ENCODE measurements at places on chromosomes 5 and 9.

GRCh38 chr5:89282554-89283510 is 399.8 kb upstream of the MEF2C start:
- DNase-seq: peak; percentile 28

- DNase-seq: no peak
These were observed 40.8 kb downstream of the SHC3 start for GRCh38 chr9:89137542-89138462.

- DNase-seq: peak; percentile 22
These were observed 788 bp downstream of the ZNF346 start for GRCh38 chr5:177023303-177023664.

DNA sequence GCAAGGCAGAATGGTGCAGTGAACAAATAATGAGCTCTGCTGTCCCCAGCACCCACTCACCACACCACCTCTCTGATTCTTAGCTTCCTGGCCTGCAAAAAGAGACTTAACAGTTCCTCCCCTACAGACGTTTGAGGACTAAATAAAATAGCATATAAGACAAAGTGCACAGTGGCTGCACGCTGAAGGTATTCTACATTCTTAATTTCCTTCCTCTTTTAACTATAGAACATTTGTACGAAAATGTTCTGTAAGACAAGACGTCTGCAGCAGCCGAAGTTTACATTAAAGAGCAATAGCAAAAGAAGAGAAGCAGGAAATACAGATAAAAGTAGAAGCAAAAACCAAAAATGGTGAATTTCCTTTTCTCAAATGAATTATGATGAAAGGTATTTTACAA is 15.7 kb downstream of the FBN2 start:
- DNase-seq: no peak

- no peak for DNase-seq
These were observed 314.1 kb upstream of the PTGER4 start for GRCh38 chr5:40365342-40366330.

Measured in GM12865 (cell line).